ENCODE measurements at places on chromosomes 7 and 10. TPM values are rescaled to one million over a fixed set of nuclear protein-coding genes. Genes with fewer than 3 reads are reported as not detected.

GRCh38 chr10:88598055-88598454 is 11.5 kb downstream of the LIPJ start:
- no peak for DNase-seq

DNA sequence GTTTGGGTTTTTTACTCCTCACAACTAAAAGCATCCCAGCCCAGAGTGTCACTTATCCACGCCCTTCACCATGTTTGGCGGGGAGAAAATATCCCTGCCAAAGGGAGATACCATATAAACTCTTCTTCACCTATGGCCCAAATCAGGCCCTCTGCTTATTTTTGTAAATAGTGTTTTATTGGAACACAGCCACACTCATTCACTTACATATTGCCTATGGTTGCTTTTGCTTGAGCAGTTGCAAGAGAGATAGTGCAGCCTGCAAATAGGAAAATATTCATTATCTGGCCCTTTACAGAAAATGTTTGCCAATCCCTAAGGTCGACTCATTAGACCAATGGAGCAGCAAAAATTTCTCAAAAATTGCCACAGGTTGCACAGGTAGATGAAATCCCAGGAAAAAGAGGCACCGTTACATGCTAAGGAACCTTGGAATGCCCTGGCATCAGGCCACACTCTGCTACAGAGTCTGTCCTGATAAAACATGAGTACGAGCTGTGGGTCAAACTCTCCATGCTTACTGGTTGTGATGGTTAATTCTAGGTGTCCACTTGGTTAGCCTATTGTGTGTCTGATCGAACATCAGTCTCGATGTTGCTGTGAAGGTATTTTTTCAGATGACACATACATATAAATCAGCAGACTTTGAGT is 7.9 kb upstream of the RASSF4 start:
- no peak for DNase-seq

DNA sequence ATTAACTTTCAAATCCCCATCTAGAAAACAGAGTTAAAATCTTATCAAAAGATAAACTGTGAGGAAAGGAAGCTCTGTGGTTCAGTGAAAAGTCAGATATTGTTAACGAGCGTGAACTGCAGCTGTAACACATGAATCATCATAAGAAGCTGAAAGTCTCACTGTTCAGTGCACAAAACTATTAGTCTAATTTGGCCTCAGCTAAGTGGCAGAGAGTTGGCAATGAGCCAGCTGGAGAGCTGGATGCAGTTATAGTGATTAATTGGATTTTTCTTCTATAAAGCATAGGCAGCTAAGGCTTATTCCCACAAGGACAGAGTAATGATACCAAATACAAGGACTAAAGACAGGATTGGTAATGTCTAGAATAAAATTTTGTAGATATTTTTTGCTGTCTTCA is 101.1 kb upstream of the ABCB5 start:
- peak; percentile 68 for DNase-seq

DNA sequence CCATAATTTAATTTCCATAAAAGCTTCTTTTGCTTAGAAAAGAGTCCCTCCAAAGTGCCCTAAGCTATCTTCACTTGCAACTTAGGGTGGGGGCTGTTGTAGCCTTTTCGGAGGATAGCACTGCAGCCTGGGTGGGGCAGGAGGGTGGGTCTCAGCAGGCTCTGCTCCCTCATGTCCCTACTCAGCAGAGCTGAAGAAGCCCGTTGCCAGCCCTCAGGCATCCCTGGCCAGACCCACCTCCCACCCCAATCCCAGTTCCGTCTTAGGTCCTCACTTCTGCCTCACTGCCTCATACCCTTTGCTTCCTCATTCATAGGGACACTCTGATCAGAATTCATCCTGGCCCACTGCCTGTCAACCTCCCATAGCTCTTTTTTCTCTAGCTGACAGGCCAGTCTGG is 99.8 kb upstream of the ZMIZ1 start:
- DNase-seq = no peak

DNA sequence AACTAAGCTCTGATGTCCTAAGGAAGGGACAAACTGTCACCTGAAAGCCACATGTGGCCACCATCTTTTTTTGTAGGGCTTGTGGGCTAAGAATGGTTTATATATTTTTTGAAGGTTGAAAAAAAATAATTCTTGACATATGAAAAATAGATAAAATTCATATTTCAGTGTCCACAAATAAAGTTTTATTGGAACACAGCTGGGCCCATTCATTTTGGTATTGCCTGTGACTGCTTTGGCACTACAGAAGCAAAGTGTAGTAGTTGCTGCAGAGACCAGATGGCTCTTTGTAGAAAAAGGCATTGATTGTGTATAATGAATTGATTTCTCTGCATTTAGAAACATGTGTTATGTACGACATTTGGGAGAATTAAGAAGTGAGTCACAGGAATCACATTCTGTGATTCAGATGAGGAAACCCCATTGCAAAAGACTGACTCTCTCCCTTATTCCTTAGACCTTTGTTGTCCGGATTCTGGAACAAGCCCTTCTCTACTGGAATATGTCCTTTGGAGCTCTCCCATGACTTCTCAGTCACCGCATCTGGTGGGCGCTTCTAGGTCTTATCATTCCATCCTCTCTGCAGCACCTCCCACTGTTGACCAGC is 438.7 kb downstream of the LRMDA start:
- no peak for DNase-seq

- DNase-seq = no peak
Observed at GRCh38 chr7:47267346-47267745, 314.6 kb downstream of the TNS3 start.

DNA sequence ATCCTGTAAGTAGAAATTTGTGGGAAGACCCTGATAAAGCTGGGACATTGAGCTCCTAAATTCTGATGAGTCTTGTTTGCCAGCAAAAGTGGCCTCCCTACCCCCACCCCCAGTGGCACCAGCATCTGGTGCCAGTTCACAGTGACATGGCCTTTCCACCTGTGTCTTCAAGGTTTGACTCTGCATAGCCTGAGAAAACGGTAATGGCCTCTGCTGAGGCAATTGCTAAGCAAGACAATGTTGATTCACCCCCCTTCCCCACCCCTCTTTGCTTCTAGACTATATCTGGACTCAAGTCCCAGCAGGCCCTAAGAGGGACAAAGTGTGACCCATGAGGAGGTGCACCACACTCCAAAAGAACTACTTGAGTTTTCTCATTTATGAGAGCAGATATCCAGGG is 48.0 kb upstream of the PIK3CG start:
- DNase-seq = no peak

DNA sequence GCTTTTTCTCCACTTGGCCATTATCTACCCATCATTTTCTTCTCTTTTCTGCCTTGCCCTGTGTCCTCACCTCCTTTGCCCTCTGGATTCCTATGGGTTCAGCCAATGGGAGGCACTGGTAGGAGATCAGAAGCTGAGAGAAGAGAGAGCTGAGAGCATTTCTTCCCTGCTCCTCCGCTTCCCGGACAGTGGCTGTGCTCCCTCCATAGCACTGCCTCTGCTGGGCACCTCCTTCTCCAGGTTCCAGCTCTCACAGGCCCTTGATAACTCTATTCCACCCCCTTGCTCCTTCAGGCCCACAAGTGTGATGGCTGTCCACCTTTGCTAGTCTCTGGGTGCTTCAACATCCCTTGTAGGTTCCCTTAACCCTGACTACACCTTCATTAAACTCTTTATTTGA is 79.6 kb downstream of the LSM5 start:
- no peak for DNase-seq

DNA sequence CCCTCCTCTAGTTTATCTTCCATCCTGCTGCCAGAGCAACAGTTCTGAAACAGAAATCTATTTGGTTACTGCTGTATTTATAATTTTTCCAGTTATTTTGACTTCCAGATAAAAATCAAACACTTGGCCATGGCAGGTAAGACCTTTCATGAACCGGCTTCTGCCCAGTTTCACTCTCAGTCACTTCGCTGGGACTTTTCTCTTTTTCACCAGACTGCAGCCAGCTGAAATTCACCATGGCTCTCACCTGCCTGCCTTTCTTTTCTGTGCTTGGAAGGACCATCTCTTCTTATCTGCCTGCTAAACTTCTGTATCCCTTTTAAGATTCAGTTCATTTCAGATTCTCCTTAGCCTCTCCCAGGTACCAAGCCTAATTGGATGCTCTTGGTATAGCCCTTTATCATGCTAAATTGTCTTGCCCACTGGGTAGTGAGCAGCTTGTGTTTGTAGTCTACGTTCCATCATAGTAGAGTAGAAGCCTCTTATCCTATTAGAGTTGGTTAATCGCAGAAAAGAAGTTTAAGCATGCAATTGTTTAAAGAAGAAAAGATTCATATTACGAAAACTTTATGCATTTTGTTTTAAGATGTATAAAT is 71.7 kb downstream of the TAF3 start:
- no peak for DNase-seq

The ANKRD22 gene
- total RNA-seq = 0.24 TPM

The ELOVL3 gene
- not detected for total RNA-seq

All from aorta (tissue), 5 donors.